Adrenal gland (tissue), 19 donors: ENCODE measurements at places on chromosomes 16 and 17.
A peak's percentile ranks its signal among the peaks of the same experiment; 100 is the strongest.

- no peak for DNase-seq
Observed at GRCh38 chr16:278863-279366, 1.5 kb upstream of the ARHGDIG start.

DNA sequence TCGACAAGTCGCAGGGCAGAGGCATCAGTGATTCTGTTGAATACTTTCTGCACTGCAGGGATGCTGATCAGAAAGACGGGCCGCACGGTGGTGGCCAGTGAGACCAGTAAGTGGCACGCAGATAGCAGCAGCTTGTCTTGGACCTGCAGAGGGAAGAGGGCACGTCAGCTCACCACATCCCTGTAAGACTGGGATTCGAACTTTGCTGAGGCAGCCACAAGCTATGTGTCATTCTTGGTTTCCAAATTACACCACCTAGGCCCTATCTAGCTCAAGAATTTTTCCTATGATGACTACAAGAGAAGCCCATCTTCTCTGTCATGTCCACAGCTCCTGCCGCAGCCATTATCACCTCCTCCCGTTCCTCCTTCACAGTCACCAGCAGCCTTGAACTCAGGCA, 49.4 kb upstream of the GSG1L start:
- no peak for DNase-seq

DNA sequence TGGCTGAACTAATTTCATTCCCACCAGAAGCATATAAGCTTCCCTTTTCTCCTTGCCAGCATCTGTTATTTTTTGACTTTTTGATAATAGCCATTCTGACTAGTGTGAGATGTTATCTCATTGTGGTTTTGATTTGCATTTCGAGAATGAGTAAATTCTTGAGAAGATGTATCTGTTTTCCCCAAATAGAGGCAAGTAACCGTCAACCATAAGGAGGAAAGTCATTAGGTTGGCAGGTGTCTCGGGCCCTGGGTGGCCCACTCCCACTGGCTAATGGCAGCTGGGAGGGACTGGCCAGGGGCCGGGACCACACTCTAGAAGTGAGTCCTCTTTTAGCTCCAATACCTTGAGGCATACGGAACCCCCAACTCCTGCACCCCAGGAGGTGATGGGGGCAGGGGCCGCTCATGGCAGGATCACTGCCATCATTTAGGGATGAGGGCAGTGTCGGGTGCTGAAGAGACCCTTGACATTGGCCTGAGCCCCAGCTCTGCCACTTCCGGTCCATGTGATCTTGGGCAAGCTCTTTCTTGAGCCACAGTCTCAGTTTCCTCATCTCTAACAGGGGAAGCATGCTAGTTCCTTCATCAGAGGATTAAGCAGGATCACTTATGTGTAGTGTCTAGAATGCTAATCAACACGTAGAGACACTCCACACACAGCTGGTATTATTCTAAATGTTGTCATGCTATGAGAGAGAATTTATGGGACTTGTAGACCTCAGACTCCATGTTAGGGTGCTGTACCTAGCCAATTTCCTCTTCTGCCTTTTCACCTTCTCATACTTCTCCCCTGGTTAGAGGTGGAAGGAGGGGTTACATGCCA, 44.3 kb downstream of the RGS9 start:
- no peak for DNase-seq

GRCh38 chr16:57405097-57405496, 530 bp downstream of the CCL17 start:
- DNase-seq = no peak

DNA sequence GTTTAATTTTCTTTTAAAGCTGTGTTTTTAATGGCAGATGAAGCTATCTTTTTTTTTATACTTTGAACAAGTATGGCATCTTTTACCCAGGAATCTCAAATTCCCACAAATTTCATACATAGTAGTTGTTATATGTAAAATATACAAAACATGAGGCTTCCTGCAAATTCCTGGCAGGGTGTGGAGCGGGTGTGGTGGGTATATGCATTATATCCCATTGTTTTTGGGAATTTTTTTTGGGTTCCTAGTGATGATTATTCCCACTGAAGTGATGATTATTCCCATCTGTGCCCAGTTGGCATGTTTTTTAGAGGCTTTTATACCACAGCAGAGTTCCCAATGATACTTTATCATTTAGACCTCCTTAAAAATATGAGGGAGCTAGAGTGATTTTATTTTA, 320.4 kb downstream of the ZFHX3 start:
- no peak for DNase-seq

DNA sequence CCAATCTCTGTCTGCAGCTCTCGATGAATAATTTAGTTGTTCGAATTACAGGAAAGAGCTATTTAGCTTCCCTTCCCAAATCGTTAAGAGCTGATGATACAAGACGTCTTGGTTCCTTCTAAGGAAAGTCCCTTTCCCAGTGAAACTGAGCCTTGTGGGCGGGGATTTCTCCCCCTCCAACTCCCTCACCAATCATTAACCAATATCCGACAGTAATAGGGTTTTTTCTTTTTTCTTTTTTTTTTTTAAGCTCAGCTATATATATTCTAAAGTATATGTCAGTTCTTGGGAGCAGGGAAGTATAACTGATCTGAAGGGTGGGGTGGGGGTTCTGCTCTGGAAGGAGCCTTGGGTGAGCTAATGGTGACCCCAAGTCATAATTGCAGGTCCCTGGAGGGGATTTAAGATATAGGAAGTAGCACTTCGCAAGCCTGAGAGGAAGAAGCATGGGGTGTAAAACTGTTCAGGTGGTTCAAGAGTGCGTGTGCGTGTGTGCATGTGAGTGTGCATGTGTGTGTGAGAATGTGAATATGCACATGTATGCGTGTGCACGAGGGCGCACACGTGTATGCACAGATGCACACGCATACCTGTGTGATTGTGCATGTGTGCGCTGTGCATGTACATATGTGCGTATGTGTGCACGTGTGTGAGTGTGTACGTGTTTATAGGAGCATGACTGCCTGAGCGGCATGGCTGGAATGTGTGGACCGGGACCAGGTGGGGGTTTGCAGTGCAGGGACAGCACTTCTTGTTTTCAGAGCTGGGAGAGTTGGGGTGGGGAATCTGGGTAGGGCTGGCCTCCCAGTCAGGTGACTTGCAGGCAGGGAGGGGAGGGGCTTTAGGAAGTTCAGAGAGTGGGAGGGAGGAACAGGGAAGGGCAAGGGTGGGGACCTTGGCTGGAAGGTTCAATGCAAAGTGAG, 42.7 kb downstream of the SOCS3 start:
- no peak for DNase-seq

DNA sequence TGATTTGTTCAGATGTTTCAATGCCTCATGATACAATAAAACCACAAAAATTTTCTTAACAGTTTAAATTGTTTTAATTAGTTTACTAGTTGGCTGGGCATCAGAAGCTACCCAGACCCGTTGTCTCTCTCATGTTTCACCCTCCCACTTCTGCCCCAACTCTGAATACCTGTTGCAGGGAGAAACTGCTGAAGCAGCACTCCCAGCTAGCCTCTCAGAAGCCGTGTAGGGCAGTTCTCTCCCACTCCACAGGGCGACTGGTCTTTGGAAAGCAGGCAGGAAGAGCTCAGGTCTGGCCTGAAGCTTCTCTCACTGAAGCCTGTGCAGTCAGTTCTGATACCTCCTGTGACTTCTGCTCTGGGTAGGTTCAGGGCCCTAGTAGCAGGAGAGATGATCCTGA, 1.6 kb upstream of the EDC4 start:
- DNase-seq = no peak

- DNase-seq = no peak
Observed at GRCh38 chr16:57262841-57263540, 17.9 kb downstream of the ARL2BP start.

DNA sequence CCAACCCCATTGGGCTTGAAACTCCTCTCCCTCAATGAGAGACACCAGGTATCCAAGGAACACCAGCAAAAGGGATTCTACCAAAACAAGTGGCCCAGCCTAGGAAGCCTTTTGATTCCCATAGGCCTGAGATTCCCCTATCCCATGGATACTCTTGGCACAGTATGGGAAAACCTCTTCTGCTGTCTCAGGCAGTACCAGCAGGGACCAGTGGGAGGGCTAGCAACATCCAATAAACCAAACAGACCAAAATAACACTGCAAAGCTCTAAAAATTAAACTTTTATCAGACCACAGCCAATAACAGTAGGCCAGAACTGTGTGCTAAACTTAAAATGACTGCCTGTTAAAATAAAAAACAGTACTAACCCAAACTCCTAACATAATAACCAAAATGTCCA, 153.9 kb upstream of the CES5A start:
- DNase-seq = no peak

DNA sequence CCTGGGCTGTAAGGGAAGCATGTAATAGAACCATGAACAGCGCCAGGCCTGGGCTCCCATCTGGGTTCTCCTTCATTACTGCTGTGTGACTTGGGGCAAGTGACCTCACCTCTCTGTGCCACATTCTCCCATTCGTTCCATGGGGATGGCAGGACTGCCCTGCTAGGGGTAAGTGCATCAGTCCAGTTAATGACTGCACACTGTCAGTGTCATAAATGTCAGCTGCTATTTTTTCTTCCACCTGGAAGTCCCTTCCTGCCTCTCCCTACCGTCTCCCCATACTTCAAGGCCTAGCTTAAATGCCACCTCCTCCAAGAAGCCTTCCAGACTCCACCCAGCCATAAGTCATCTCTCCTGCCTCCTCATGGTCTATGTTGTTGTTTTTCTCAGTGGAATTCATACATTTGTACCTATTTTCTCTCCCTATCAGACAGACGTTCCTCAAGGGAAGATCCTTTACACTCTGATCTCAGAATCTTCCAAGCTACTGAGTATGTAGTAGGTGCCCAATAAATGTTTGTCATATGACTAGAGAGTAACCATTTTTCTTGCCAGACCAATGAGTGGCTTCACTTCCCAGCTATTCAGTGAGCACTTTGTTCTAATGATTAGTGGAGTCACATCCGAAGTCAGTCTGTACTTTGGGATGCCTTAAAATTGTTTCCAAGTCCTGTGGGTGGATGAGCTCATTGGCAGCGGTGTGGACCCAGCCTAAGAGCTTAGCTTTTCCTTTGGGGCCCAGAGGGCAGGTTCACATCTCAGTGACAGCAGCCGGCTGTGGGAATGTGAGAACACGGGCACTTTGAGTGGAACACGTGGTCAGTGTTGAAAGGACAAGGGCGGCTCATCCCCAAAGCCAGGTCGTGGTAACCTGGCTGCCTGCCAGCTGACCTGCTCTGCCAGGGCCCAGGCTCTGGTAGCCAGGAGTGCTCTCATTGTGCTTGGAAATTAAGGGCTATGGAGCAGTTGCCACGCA, 147.5 kb upstream of the GSE1 start:
- DNase-seq = peak; percentile 65

DNA sequence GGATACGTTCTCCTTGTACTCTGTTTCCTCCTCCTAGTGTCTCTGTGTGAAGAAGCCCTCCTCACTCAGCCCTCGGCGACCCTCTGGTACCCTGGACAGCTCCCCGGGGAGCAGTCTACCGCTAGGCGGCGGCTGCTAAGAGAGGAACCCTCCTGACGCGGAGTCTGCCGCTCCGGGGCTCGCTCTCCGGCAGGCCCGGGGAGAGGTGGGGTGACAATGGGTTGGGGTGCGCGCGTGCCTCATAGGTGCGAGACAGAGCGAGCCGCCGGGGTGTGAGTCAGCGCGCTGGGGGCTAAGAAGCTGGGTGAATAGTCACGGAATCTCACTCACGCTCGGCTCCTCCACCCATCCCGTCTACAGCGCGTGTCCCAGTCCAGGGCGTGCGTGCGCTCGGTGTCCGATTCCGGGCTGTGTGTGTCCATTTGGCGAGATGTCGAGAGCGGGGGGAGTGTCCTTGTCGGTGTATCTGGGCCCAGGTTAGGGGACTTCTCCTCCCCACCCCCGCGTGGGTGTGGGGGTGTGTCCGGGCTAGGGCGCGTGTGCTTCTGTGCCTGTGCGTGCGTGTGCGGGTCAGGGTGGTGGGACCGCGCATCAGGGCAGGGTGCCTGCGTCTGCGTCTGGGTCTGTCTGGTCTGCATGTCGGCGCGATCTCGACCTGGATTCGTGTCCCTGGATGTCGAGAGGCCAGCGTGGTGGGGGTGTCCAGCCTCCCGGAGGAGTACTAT, 577 bp upstream of the HS3ST2 start:
- peak; percentile 68 for DNase-seq

- DNase-seq = no peak
Observed at GRCh38 chr17:48732688-48733629, 4.4 kb upstream of the HOXB13 start.

GRCh38 chr16:67164599-67165061, at the start of gene HSF4:
HSF4 (plus strand) TSS chr16:67164745; CDS start chr16:67164812, 67 bp downstream.
- DNase-seq = peak; percentile 75

- no peak for DNase-seq
Observed at GRCh38 chr17:1996800-1997288, 28.3 kb downstream of the RTN4RL1 start.

DNA sequence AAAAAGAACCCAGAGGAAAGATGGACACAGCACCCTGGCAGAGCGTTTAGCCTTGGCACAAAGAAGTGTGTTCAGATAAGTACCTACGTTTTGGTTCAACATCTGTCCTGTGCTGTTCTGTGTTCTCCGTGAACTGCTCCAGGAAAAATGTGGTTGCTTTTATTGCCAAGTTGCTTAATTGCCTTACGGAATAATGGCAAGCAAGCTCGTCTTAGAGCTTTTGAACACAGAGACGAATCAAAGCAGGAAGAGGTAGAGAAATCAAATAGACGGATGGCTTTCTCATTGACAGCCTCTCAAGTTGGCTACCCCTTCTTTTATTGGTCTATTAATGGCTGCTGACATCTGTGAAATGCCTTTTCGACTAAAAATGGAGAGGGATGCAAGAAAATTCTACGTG, 911.1 kb upstream of the EEF2KMT start:
- no peak for DNase-seq

- DNase-seq = no peak
Observed at GRCh38 chr17:57858838-57859237, 9.0 kb upstream of the MRPS23 start.

GRCh38 chr16:3049921-3050481, 3.6 kb downstream of the MMP25 start:
- no peak for DNase-seq

DNA sequence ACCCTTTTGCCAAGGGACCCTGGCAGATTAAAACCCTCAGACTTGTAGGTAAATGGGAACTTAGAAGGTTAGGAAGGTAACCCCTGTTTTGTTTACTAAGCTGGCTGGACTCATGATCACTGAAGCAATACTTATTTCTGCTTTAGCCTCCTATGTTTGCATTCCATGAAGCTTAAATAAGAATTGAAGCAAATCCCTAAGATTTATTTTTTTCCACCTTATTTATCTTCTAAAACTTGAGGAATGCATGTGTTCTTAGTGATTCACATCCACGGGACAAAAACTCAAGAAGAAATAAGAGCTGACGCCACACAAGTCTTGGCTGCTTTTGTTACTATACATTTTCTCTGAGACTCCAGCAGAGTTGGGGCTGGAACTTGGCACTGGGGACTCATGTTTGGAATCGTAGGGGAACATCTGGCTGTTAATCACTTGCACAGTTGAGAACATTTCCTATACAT, 35.5 kb downstream of the CLUAP1 start:
- no peak for DNase-seq

GRCh38 chr17:6269478-6269877, 165.4 kb downstream of the AIPL1 start:
- peak; percentile 50 for DNase-seq

GRCh38 chr17:1951920-1952319, 73.2 kb downstream of the RTN4RL1 start:
- no peak for DNase-seq

- DNase-seq = no peak
Observed at GRCh38 chr17:14372905-14373613, 72.2 kb downstream of the HS3ST3B1 start.

- DNase-seq = peak; percentile 94
Observed at GRCh38 chr17:1087381-1088241, 90.7 kb downstream of the TIMM22 start.

GRCh38 chr17:81323411-81323868, 28.3 kb upstream of the SLC38A10 start:
- no peak for DNase-seq

GRCh38 chr17:3763777-3764170, 37.2 kb downstream of the ITGAE start:
- DNase-seq = peak; percentile 3

GRCh38 chr16:79868841-79869240, 268.3 kb upstream of the MAF start:
- DNase-seq = no peak
